ENCODE measurements at places on chromosomes 16 and 17.
A peak's percentile ranks its signal among the peaks of the same experiment; 100 is the strongest.

- no peak for DNase-seq
These were observed 557.8 kb upstream of the SALL1 start for GRCh38 chr16:51708861-51709260.

GRCh38 chr17:77498791-77499698 lies 358.3 kb downstream of the SEC14L1 start:
- DNase-seq, result no peak

GRCh38 chr17:56305007-56305406 lies 151.7 kb downstream of the ANKFN1 start:
- DNase-seq, result no peak

DNA sequence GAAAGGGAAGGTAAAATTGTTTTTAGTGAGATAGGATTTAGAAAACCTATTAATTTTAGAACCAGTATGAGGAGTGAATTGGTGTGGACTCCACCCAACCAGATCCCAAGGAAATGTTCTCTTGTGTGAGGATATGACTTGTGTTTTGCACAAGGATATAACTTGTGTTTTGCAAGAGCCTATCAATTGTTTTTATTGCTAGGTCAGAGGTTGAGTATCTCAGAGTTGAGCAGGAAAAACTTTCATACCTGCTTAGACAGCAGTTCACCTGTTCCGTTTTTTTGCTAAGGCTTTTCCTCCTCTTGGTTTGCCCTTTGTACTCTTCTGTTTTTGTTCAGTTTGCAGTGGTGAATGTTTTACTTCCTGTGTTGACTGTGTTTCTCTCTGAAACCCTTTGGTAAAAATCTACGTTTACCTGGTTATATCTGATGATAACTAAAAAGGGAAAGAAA lies 5.1 kb downstream of the NBR1 start:
- DNase-seq, result no peak

GRCh38 chr16:55495616-55496289 lies 13.1 kb upstream of the LPCAT2 start:
- peak; percentile 52 for DNase-seq

GRCh38 chr17:67532326-67532871 lies 155.3 kb downstream of the PITPNC1 start:
- DNase-seq, result no peak

DNA sequence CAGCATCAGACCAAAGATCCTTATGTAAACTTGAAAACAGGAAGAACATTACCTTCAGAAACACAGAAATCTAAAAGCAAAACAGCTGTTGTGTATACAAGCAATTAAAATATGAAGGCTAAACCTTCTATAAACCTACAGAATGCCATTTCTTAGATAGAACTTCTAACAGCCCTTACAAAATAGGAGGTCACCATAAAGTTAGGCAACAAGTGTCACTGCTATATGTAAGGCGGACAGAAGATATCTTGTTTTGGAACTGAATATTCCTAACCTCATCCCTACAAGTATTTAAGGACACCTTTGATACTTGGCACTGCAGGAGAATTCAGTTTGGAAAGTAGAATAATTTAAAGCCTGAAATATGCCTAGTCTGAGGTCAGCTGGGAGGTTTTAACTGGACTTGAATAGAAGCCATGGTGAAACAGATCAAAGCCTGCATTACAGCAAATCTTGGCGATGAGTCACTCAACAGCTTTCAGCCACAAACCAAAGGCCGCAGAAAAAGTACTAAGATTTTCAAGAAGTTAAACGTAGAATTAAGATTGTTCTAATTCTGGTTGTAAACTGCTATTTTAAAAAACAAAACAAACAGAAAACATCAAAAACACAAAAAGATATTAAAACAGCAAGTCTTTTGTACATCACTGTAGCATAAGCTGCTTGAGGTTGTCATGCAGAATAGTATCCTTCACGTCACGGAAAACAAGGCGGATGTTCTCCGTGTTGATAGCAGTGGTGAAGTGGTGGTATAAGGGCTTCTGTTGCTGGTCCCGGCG lies 42.7 kb downstream of the GNA13 start:
- peak; percentile 92 for DNase-seq

- peak; percentile 18 for DNase-seq
These were observed 27.8 kb downstream of the COPRS start for GRCh38 chr17:31830971-31831858.

- DNase-seq, result no peak
These were observed 314.1 kb upstream of the TNRC6C start for GRCh38 chr17:77644181-77645071.

DNA sequence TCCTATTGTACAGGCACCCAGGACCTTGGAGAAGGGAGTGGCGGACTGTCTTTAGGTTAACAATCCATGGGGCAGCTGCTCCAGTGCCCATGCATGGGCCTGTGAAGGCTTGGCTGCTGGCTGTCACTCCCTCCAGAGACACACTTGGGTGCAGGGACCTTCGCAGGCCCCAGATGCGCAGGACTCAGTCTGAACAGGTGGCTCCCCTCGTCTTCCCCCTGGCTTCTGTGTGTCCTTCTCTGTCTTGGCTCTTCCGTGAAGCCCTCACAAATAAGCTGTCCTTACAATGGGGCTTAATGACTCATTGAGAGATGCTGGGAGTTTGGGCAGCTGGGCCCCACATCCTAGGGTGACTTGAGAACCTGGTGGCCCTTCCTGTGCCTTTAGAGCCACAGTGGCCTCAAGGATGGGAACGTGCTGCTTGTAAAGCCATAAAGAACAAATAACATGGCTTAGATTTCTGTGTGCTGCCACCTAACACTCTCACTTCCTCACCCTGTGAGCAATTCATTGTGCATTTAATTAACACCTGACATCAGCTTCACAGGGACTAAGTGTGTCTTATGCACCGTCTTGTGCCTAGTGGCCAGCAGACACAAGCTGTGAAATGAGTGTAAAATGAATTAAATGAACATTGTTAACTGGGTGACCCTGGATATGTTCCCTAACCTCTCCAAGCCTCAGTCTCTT lies 340.7 kb downstream of the SNX29 start:
- DNase-seq, result no peak

DNA sequence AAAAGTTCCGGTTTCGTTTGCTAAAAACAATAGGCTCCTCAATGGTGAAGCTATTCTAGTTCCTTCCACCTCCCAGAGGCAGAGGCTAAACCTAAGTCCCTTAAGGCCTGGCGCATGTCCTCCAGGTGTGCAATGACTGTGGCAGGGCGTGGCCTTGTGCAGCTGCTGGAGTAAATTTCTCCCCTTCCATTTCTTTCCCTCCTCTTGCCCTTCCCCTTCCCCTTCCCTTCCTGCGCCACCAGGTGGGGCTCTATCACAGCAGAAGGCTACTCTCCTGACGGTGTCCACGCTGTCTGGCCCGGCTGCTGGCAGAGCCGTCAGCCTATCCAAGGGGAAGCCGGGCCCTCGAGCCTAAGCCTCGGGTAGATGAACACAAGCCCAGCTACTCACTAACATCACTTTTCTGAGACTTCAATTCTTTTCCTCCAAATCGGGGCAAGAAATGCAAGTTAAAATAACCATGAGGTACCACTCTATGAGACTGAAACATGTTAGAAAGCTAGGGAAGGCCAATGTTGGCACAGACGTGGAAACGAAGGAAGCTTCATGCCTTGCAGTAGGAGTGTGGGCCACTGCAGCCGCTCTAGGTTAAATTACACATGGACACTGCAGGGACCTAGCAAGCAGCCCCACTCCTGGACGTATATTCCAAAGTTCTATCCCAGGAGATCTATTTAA lies 34.4 kb downstream of the C16orf78 start:
- peak; percentile 79 for DNase-seq

DNA sequence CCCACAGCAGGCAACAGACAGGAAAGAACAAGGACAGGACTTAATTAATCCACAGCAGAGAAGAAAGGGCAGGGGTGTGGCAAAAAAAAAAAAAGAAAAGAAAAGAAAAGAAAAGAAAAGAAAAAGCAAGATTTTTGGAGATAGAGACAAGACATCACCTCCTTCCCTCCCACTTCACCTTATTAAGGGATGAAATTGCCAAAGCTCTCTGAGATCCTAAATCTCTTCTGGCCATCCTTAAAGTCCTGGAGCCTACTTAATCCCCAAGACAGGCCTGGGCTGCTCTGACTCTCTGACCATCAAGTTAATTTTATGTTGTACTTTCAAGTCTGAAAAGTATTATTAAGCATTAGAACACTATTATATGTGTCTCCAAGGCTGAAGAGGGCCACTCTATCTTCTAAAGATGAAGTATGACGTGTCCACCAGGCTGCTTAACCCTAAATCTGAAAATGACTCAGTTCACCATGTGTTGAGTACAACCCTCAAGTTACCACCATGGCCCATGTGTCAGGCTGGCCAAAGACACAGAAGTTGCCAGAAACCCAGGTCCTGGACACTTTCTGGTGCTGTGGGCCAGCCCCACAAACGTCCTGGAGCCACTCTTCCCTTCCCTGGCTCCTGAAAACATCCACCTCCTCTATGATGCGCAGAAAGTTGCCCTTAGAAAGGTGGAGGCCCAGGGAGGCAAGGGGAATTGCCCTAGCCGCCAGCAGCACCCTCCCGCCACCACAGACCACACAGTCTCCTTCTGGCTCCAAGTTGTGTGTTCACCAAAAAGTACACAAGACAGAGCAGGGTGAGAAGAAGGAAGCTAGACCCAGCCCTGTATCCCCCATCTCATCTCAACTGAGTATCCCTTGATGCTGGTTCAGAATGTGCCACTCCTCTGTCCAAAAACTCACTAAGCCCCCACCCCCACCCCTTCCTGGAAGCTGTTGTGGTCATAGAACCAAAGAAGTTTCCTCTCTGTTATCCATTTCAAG lies 2.7 kb downstream of the SOCS1 start:
- peak; percentile 64 for DNase-seq

GRCh38 chr16:83992624-83993023 lies 24.6 kb downstream of the NECAB2 start:
- DNase-seq, result peak; percentile 37

GRCh38 chr16:57261806-57262205 lies 16.7 kb downstream of the ARL2BP start:
- no peak for DNase-seq

DNA sequence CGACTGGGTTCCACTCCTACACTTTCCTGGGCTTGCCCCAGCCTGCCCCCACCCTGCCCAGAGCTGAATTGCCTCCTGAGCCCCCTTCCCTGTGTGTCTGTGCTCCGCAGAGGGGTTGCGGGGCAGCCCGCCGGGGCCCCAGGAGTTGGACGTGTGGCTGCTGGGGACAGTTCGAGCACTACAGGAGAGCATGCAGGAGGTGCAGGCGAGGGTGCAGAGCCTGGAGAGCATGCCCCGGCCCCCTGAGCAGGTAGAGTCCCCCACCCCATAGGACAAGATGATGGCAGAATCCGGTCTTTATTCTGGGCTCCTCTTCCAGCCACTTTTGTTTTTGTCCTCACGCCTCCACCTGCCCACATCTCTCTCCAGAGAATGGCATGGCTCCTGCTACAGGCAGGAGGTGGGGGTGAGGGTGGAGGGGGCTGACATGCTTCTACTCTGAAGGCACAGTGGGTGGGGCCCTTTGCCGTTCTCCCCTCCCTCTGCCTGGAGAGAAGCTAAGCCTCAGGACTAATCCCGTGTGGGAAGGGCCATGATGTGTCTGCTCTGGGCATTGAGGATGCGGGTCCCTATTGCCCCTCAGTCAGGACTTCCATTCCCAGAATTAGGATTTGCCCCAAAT lies 3.5 kb downstream of the ACBD4 start:
- DNase-seq, result no peak

DNA sequence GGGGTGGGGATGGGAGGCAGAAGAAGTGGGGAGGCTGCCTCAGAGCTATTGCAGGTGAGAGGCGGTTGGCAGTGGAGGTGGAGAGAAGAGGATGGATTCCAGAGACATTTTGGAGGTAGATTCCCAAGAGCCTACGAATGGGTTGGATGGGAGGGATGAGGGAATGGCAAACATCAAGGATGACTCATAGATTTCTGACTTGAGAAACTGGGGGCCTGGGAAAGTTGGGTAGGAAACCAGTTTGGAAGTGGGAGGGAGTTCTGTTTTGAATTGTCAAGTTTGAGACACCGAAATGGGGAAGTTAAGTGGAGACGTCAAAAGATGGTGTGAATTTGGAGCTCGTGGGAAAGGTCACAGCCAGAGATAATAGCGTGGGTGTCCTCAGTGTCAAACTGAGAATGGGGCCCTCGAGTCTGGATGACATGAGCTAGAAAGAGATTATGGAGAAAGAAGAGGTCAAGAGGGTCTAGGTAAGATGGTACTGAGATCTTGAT lies 6.2 kb upstream of the CYLD start:
- DNase-seq, result no peak

DNA sequence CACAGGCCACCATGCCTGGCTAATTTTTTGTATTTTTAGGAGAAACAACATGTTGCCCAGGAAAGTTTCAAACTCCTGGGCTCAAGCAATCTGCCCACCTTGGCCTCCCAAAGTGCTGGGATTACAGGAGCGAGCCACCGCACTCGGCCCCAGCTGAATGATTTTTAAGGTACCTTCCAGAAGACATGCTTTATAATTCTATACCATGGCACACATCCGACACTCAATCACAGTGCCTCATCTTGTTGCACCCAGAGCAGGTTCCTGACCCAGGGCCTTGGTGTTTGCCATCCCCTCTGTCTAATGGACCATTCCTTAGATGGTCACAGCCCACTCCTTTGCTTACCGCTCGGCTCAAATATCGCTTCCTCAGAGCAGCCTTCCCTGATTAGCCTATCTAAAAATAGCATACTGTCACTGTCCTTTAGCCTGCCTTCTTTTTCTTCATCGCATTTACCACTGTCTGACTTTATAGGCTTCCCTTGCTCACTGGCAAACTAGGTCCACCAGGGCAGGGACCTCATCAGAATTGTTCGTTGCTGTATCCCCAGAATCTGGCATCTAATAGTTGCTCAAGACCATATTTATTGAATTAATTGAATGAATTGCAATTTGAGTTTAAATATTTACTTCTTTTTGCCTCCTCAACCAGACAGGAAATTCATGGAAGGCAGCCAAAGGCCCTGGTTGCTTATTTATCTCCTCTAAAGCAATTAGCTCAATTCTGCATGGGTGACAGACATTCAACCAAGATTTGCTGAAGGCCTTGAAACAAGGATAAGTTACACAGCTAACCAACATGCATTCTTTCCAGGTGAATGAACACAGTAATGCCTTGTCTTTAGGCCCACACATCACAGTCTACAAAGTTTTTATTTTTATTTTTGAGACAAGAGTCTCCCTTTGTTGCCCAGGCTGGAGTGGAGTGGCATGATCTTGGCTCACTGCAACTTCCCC lies 6.3 kb upstream of the TENT4B start:
- DNase-seq, result no peak

GRCh38 chr17:49259663-49260010 lies 29.1 kb upstream of the PHOSPHO1 start:
- DNase-seq, result no peak

- no peak for DNase-seq
These were observed 1.7 kb downstream of the PSMD11 start for GRCh38 chr17:32445971-32446370.

DNA sequence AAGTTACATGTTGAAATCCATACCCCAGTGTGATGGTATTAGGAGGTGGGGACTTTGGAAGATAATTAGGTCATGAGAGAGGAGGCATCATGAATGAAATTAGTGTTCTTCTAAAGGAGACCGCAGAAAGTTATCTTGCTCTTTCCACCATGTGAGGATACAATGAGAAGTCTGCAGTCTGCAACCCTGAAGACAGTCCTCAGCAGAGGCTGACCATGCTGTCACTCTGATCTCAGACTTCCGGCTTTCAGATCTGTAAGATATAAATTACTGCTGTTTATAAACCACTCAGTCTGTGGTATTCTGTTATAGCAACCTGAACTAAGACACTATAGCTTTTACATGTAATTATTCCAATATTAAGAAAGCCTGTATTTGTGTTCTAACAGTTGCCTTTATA lies 116.7 kb upstream of the CES5A start:
- no peak for DNase-seq

Measured in foreskin fibroblast (primary cell).